ENCODE measurements at places on chromosomes 2 and 18. TPM values are rescaled to one million over a fixed set of nuclear protein-coding genes. Genes with fewer than 3 reads are reported as not detected.

DNA sequence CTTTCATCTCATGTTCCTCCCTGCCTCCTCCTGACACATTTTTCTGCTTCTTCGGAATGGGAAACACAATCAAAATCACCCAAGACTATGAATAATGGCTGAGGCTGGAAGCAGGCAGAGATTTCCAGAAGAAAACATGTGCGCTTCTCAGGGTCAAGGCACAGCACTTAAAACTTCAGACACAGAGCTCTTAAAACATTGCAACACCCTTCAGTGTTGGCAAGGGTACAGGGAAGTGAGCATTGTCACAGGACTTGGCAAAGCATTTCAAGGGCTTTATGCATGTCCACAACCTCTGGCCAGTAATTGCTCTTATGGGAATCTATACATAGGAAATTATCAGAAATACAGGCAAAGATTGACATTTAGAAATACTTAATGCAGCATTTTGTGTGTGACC lies 477.6 kb upstream of the KLHL29 start:
- H3K36me3 ChIP-seq, result no peaks in the 10 kb centered on the region
- DNase-seq, result no peak
- no peak overlapping the region for H3K4me3 ChIP-seq
- no peak overlapping the region for H3K27ac ChIP-seq
- H3K27me3 ChIP-seq, result no peaks in the 10 kb centered on the region

- H3K4me1 ChIP-seq, result no peaks in the 10 kb centered on the region
- H3K36me3 ChIP-seq, result no peaks in the 10 kb centered on the region
- no peak overlapping the region for H3K4me3 ChIP-seq
- H3K27ac ChIP-seq, result no peak overlapping the region
- H3K27me3 ChIP-seq, result peaks cover 6% of the 10 kb centered on the region
These were observed 579 bp downstream of the ARHGEF4 start for GRCh38 chr2:130837175-130837810.

GRCh38 chr2:226763320-226763719 lies 36.3 kb downstream of the IRS1 start:
- DNase-seq, result no peak
- no peak overlapping the region for H3K4me3 ChIP-seq
- no peak overlapping the region for H3K27ac ChIP-seq
- H3K27me3 ChIP-seq, result no peaks in the 10 kb centered on the region

GRCh38 chr2:72953976-72954375 lies 36.7 kb downstream of the EMX1 start:
- H3K4me3 ChIP-seq, result peak overlapping the region; percentile 53
- H3K27ac ChIP-seq, result peak overlapping the region; percentile 40
- DNase-seq, result peak; percentile 8
- H3K36me3 ChIP-seq, result no peaks in the 10 kb centered on the region
- H3K27me3 ChIP-seq, result no peaks in the 10 kb centered on the region
- H3K4me1 ChIP-seq, result peaks cover 18% of the 10 kb centered on the region

- no peaks in the 10 kb centered on the region for H3K4me1 ChIP-seq
- no peak overlapping the region for H3K4me3 ChIP-seq
- H3K27ac ChIP-seq, result no peak overlapping the region
- H3K36me3 ChIP-seq, result no peaks in the 10 kb centered on the region
- H3K27me3 ChIP-seq, result peaks cover 9% of the 10 kb centered on the region
These were observed 12.8 kb upstream of the GBX2 start for GRCh38 chr2:236180831-236181453.

DNA sequence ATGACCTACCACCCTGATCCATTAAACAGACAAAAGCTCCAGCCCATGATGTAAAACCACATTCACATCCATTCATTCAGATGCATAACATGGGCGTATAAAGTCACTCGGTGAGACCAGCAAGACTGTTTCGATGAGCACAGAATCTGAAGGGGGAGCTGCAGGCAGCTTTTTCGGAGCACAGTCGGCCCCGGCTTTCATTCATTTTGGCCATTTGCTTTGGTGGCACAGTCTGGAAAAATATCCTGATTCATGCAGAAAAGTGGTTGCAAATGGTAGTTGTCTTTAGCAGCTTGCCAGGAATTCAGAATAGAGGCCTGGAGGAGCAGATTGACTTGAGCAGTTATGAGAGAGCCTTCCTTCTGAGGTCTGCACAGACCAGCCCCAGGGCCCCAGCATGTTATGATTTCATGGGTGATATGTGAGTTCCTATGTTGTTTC lies 11.2 kb downstream of the ARID5A start:
- H3K4me1 ChIP-seq, result peaks cover 47% of the 10 kb centered on the region
- H3K27ac ChIP-seq, result no peak overlapping the region
- H3K27me3 ChIP-seq, result no peaks in the 10 kb centered on the region
- H3K4me3 ChIP-seq, result no peak overlapping the region
- peaks cover 18% of the 10 kb centered on the region for H3K36me3 ChIP-seq

- DNase-seq, result no peak
- no peaks in the 10 kb centered on the region for H3K36me3 ChIP-seq
- H3K4me1 ChIP-seq, result no peaks in the 10 kb centered on the region
- no peaks in the 10 kb centered on the region for H3K27me3 ChIP-seq
- no peak overlapping the region for H3K4me3 ChIP-seq
These were observed 123.0 kb upstream of the CCDC150 start for GRCh38 chr2:196516564-196516963.

DNA sequence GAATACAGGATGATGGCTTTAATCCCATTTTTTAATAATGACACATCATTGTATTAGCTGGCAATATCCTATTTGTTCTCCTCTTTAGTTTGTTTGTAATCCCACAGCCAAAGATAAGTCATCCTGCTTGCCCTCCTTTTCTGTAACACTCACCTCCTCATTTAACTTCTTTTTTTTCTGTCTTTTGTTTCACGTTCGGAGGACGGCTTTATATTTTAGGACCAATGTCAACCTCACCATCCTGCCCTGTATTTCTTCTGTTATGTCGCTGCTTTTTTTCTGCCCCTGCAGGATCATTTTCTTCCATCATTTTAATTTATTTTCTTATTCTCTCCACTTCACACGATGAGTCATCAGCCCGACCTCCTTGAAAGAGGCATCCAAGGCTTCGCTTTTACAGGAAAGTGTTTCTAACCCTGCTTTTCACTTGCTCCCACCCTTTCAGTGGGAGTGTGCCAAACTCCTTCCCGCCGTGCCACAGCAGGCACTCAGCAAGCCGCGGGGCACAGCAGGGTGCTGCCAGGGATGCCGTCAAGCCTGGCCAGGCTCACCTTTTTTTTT lies 11.4 kb downstream of the RAB31 start:
- DNase-seq, result no peak
- no peak overlapping the region for H3K27ac ChIP-seq

DNA sequence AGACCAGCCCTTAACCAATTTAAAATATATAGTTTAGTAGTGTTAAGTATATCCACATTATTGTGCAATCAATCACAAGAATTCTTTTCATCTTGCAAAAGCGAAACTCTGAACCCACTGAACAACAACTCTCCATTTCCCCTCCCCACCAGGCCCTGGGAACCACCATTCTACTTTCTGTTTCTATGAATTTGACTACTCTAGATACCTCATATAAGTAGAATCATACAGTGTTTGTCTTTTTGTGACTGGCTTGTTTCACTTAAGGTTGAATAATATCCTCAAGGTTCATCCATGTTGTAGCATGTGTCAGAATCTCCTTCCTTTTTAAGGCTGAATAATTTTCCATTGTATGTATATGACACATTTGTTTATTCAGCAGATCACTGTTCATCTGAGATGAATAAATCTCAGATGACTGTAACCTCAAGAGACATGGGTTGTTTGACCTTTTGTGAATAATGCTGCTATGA lies 8.1 kb upstream of the SOS1 start:
- H3K36me3 ChIP-seq, result no peaks in the 10 kb centered on the region
- peaks cover 42% of the 10 kb centered on the region for H3K4me1 ChIP-seq
- H3K27ac ChIP-seq, result no peak overlapping the region

GRCh38 chr2:200490001-200490400 lies 19.9 kb downstream of the KCTD18 start:
- H3K4me3 ChIP-seq, result no peak overlapping the region
- no peaks in the 10 kb centered on the region for H3K4me1 ChIP-seq
- H3K27me3 ChIP-seq, result no peaks in the 10 kb centered on the region
- H3K27ac ChIP-seq, result no peak overlapping the region
- no peak for DNase-seq
- H3K36me3 ChIP-seq, result peaks cover 25% of the 10 kb centered on the region

- no peak overlapping the region for H3K27ac ChIP-seq
- no peaks in the 10 kb centered on the region for H3K36me3 ChIP-seq
- H3K4me1 ChIP-seq, result no peaks in the 10 kb centered on the region
- H3K27me3 ChIP-seq, result no peaks in the 10 kb centered on the region
- no peak for DNase-seq
These were observed 19.9 kb upstream of the BCL2L11 start for GRCh38 chr2:111100765-111101162.

- no peak overlapping the region for H3K27ac ChIP-seq
- no peaks in the 10 kb centered on the region for H3K4me1 ChIP-seq
- no peak overlapping the region for H3K4me3 ChIP-seq
- H3K27me3 ChIP-seq, result no peaks in the 10 kb centered on the region
These were observed 74.3 kb downstream of the TFCP2L1 start for GRCh38 chr2:121210691-121211090.

DNA sequence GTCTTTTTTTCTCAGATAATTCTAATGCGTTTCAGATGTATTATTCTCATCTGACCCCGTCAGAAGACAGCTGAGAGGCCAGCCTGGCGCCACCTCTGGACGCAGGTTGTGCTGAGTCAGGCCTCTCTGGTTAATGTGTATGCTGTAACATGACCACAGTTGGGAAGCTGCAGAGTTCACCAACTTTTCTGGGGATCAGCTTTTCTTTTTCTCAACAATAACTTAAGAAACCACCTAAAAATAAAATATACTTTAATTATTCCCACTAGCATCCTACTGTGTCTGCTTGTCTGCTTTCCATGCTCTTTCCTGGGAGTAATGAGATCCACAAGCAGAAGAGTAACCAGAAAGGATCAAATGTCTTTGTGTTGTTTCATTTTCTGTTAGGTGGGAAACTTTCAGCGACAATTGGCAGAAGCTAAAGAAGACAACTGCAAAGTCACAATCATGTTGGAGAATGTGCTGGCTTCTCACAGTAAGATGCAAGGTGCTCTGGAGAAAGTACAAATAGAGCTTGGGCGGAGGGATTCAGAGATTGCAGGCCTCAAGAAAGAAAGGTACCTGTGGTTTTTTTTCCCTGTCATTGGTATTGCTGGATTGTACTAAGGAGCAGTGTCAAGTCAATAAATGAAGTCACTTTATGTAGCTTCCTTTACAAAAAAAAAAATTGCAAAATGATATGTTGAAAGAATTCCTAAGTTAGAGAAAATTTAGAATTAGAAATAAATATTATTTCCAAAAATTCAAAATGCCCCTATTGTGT lies 79.8 kb downstream of the CCDC150 start:
- H3K27ac ChIP-seq, result no peak overlapping the region
- no peaks in the 10 kb centered on the region for H3K4me1 ChIP-seq
- no peak overlapping the region for H3K4me3 ChIP-seq

GRCh38 chr2:86300496-86300895 lies 36.9 kb downstream of the REEP1 start:
- no peak overlapping the region for H3K4me3 ChIP-seq
- H3K36me3 ChIP-seq, result no peaks in the 10 kb centered on the region
- H3K4me1 ChIP-seq, result no peaks in the 10 kb centered on the region
- no peak overlapping the region for H3K27ac ChIP-seq

- no peak overlapping the region for H3K27ac ChIP-seq
- H3K36me3 ChIP-seq, result no peaks in the 10 kb centered on the region
- DNase-seq, result no peak
- H3K4me3 ChIP-seq, result no peak overlapping the region
These were observed 259.7 kb downstream of the CDH19 start for GRCh38 chr18:66344227-66344626.

- no peak for DNase-seq
- no peaks in the 10 kb centered on the region for H3K36me3 ChIP-seq
- H3K27ac ChIP-seq, result no peak overlapping the region
- peak overlapping the region; percentile 9 for H3K4me3 ChIP-seq
- no peaks in the 10 kb centered on the region for H3K27me3 ChIP-seq
- peaks cover 69% of the 10 kb centered on the region for H3K4me1 ChIP-seq
These were observed 183.9 kb downstream of the NCK2 start for GRCh38 chr2:105928563-105928962.

- H3K27me3 ChIP-seq, result peaks cover 6% of the 10 kb centered on the region
- no peaks in the 10 kb centered on the region for H3K36me3 ChIP-seq
- H3K4me3 ChIP-seq, result no peak overlapping the region
- H3K4me1 ChIP-seq, result no peaks in the 10 kb centered on the region
These were observed 30.6 kb upstream of the GPD2 start for GRCh38 chr2:156405586-156405985.

DNA sequence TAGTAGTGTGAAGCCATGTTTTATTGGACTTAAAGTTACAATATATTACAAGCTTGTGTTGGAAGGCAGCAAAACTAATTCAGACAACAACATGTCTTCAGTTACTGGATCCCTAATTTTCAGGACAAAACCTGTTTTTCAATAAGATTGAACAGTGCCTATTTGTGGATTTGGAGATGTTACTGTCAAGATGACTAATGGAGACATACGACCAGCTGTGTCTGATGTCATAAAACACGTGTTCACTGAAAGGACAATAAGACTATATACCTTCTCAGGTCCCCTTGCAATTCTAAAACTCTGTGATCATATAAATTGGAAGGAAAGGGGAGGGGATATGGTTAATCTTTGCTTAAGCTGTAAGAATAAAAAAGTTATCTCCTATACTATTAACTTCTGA lies 21.7 kb downstream of the METTL21A start:
- no peak overlapping the region for H3K27ac ChIP-seq
- no peaks in the 10 kb centered on the region for H3K36me3 ChIP-seq
- H3K27me3 ChIP-seq, result no peaks in the 10 kb centered on the region
- no peaks in the 10 kb centered on the region for H3K4me1 ChIP-seq
- no peak for DNase-seq
- H3K4me3 ChIP-seq, result no peak overlapping the region

DNA sequence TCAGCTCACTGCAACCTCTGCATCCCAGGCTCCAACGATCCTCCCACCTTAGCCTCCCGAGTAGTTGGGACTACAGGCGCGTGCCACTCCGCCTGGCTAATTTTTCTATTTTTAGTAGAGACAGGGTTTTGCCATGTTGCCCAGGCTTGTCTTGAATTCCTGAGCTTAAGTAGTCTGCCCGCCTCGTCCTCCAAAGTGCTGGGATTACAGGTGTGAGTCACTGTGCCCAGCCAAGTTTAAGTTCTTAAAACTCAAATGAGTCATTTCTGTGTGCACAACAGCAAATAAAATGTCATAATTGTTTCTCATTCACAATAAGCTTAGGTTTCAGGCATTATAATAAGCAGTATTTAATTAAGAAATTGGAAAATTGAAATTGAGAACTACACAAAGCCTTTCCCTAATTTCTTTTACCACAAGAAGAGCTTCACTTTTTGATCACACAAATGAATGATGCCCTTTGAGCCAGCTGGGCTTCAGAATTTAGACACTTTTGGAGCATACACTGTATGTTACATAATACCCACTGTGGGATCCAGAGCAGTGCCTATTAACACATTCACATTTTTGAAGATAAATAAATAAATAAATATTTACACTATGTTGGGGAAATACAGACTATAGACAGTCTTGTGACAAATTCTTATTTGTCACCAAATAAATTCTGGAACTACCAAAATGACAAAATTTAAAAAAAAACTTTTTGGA lies 8.6 kb upstream of the ME2 start:
- no peak overlapping the region for H3K4me3 ChIP-seq
- no peak overlapping the region for H3K27ac ChIP-seq
- DNase-seq, result no peak

The HOXD4 gene
- not detected for total RNA-seq

The SERPINB4 gene
- total RNA-seq, result not detected

The CDH20 gene
- 0.11 TPM for total RNA-seq

The UBE2F gene
- 65.8 TPM for total RNA-seq

The ZSWIM2 gene
- total RNA-seq, result not detected

The PSMD1 gene
- 164 TPM for total RNA-seq

The GPR17 gene
- not detected for total RNA-seq

The ANO7 gene
- total RNA-seq, result 0.83 TPM

The CTAGE1 gene
- not detected for total RNA-seq

The PROM2 gene
- total RNA-seq, result 0.46 TPM

The NGEF gene
- not detected for total RNA-seq

The RPE gene
- total RNA-seq, result 49.4 TPM

The RNF149 gene
- total RNA-seq, result 43.4 TPM

The FAM161A gene
- total RNA-seq, result 5.8 TPM

The UGT1A10 gene
- total RNA-seq, result not detected

All from CD8-positive, alpha-beta memory T cell (primary cell).